ENCODE measurements at places on chromosomes 5 and 9. TPM values are rescaled to one million over a fixed set of nuclear protein-coding genes. Genes with fewer than 3 reads are reported as not detected.

DNA sequence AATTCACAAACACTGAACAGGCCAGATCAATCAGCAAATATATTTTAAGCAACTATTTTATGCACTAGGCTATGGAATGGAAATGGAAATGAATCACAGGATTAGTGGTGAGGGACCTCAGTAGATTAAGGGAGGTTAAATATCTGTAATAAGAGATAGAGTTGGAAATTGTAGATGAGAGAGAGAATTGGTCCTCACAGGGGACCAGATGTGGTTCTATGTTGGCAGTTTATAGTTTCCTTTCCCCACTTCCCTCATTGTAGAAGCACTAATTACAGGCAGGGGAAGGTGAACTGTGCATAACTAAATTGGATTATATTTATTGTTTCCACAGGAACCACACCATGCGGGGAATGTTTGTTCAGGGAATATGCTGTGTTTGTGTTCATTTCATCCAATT lies 496.2 kb downstream of the ARHGEF28 start:
- DNase-seq = peak; percentile 38

- no peak for DNase-seq
These were observed 92.8 kb upstream of the SLC44A1 start for GRCh38 chr9:105151686-105151995.

DNA sequence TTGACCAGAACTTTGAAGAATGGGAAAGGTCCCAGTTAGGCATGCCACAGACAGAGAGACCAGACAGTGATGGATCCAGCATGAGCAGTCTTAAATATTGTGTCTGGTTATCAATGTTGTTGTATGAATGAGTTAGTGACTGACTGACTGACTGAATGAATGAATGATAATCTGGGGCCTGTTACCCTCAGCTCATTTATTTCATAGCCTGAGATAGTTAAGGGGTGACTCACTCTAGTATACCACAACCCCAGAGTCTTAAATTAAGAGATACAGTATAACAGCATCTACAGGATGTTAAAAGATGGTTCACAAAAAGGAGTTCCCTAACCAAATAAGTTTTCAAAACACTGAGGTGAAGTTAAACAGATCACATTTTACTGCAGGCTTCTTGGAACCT lies 133.5 kb downstream of the SGCD start:
- no peak for DNase-seq

The DNM1 gene
- 0.13 TPM for total RNA-seq

DNA sequence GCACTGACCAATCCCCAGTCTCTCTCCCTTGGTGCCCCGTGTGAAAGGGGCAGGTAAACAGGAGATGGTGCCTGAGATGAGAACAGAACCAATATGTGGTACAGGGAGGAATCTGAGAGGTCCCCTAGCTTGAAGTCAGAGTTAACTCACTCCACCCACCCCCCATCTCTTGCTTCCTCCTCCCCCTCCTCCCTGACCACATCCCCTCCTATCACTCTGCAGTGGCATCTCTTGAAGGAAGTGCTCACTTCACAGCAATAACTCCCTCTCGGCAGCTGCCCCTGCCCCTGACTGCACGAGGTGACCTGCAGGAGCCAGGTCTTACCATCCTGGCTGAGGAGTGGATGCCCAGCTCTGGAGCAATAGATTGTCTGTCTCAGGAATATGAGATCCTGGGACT lies 224.0 kb downstream of the GAS1 start:
- DNase-seq = no peak

The CAPSL gene
- not detected for total RNA-seq

DNA sequence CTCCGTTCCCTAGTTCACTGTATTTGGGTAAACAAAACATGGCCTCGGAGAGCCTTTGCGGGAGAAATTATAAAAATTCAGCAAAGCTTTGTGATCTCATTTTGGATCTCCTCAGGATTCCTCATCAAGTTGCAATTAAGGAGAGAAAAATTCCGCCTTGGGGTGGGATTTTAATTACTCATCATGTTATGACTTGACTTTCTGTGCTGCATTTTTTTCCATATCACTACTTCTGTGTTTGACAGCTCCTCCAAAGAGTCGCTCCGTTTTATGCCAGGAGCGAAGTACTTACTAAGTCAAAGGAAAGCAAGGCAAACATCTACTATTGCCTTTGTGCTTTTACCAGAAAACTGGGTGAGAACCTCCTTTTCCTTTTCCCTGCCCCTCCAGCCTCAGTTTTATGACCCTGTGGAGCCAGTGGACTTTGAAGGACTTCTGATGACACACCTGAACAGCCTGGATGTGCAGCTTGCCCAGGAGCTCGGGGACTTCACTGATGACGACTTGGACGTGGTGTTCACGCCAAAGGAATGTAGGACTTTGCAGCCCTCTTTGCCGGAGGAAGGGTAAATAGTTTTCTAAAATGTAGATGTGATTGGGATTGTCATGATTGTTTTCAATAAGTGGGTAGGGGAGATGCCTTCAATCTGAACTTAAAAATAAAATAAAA lies 71.5 kb downstream of the DOCK8 start:
- DNase-seq = no peak

The ANKRD31 gene
- under 0.01 TPM for total RNA-seq

DNA sequence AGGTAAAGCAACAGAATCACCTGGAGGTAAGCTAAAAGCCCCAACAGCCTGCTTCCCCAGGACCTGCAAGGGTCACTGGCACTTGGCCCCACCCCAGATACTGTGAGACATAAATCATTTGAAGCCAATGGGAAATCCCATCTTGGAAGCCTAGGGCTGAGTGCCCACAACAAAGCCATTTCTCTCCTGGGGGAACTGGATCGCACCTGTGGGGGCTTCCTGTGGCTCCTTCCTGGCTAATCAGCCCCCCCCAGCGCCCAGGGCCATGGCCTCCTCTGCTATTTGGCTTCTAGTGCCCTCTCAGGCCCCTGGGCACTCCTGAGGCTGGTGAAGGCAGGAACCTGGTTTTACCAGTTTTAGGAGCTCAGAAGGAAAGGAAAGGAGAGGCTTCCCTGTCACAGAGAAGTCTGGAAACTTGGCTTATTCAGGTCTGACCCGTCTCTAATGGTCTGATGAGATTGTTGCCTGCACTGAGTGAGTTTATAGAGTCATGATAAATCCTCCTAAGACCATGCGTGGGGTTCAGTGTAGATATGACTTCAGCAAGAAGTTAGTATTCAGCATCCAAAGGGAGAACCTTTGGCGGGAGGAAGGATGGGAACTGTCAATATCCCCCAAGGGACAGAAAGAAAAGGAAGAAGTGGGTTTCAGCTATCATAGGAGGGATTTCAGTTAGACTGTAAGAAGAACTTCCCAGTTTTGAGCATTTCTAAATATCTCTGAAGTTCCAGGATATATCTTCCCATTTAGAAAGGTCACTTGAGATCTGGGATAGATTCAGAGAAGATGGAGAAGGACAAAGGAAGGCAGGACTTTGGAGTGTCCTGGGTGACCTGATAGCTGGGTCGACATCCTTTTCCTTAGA lies 1.2 kb downstream of the KCNMB1 start:
- DNase-seq = no peak

DNA sequence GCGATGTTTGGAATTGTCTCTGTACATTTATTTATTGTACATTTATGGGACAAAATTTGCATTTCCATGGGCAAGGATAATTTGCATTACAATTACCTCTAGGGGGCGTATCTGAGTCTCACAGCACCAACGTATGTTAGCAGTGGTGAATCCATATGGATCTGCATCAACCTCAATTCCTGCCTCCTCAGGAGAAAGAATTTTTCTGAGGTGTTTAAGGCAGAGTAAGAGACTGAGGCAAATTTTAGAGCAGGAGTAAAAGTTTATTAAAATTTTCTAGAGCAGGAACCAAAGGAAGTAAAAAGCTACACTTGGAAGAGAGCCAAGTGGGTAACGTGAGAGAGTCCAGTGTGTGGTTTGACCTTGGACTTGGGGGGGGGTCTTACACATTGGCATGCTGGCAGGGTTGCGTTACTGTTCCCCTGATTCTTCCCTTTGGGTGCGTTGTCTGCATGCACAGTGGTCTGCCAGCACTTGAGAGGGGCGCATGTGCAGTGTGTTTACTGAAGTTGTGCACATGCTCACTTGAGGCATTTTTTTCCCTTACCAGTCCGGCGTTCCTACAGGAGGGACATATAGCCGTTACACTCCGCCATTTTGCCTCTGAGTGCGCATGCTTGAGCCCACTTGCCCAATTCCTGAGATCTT lies 21.0 kb upstream of the RAB14 start:
- DNase-seq = peak; percentile 36

DNA sequence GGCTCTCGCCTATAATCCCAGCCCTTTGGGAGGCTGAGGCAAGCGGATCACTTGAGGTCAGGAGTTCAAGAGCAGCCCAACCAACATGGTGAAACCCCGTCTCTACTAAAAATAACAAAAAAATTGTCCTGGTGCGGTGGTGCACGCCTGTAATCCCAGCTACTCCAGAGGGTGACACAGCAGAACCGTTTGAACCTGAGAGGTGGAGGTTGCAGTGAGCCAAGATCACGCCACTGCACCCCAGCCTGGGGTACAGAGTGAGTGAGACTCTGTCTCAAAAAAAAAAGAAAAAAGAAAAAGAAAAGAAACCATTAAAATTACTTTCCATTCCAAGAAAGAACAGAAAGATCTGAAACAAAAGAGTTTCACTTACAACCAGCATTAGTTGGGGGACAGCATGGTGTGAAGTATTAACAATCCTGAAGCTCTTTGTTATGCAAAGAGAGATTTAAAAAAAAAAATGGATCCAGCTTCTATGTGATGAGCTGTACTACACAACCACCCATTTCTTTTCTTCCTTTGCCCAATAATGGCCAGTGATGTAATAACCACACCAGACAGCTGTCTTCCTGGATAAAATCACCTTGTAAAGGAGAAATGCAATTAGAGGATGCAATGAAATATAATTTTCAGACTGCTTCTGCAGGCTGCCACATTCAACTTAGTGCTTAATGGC lies 76.9 kb downstream of the MED27 start:
- DNase-seq = no peak

Data from dermis microvascular lymphatic vessel endothelial cell (primary cell).